ENCODE measurements at places on chromosomes 16 and 17. TPM values are rescaled to one million over a fixed set of nuclear protein-coding genes. Genes with fewer than 3 reads are reported as not detected.

PRSS53 gene
- 9.3 TPM for polyA plus RNA-seq

VASN gene
- polyA plus RNA-seq, result 0.32 TPM

NOMO2 gene
- 55.8 TPM for polyA plus RNA-seq

ACE gene
- 1.5 TPM for polyA plus RNA-seq

CD300H gene
- polyA plus RNA-seq, result not detected

CCT6B gene
- 2.1 TPM for polyA plus RNA-seq

CCL3 gene
- not detected for polyA plus RNA-seq

CX3CL1 gene
- polyA plus RNA-seq, result 4.9 TPM

TBX6 gene
- not detected for polyA plus RNA-seq

TNK1 gene
- 1.5 TPM for polyA plus RNA-seq

CES4A gene
- polyA plus RNA-seq, result 47.0 TPM

ATP2C2 gene
- polyA plus RNA-seq, result not detected

BCL6B gene
- not detected for polyA plus RNA-seq

TBC1D3E gene
- polyA plus RNA-seq, result not detected

NPIPA5 gene
- polyA plus RNA-seq, result 1.5 TPM

PRSS33 gene
- not detected for polyA plus RNA-seq

NAA38 gene
- polyA plus RNA-seq, result 110 TPM

MYH8 gene
- polyA plus RNA-seq, result 3.0 TPM

LRRC37A2 gene
- polyA plus RNA-seq, result 21.4 TPM

EXOSC6 gene
- 45.3 TPM for polyA plus RNA-seq

CCP110 gene
- polyA plus RNA-seq, result 38.4 TPM
